ENCODE measurements at places on chromosomes 4 and X. TPM values are rescaled to one million over a fixed set of nuclear protein-coding genes. Genes with fewer than 3 reads are reported as not detected.

CSAG1 gene
- polyA plus RNA-seq = not detected

TASL gene
- 0.42 TPM for polyA plus RNA-seq

- no peak for DNase-seq
These were observed 199.3 kb downstream of the TMA16 start for GRCh38 chr4:163693776-163694175.

DNA sequence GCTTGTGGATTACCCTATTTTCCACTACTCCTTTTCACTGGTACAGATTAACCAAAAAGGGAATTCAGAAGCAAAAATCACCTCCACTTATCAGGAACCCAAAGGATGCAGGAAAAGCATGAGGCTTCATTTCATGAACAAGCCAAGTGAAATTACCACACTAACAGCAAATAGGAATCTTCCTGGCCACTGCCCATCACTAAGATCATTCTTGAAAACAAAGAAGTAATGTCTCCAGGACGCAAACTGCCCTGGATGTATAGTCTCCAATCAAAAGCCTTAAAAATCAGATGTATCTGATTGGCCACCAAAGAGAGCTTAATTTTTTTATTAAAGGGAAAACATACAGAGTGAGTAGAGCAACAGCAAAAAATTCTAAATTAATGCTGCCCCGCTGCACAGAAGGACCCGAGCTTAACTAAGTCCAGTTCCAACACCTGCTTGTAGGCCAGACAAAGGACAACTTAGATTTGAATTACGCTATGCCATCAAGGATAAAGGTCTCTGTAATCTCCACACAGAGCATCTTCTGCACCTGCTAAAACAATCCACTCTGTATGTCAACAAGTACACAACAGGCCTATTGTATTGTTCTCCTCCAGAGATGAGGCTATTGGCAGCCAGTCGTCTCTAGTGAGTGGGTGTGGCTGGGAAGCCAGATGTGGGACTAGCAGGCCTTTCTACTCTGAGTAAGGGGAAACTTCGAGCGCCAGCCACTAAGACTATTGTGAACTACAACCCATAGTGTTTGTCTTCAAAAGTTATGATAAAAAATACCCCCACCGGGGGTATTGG, 12.4 kb downstream of the ZDHHC9 start:
- no peak for DNase-seq

GRCh38 chrX:10615931-10616774, 4.2 kb downstream of the MID1 start:
- DNase-seq = no peak

DNA sequence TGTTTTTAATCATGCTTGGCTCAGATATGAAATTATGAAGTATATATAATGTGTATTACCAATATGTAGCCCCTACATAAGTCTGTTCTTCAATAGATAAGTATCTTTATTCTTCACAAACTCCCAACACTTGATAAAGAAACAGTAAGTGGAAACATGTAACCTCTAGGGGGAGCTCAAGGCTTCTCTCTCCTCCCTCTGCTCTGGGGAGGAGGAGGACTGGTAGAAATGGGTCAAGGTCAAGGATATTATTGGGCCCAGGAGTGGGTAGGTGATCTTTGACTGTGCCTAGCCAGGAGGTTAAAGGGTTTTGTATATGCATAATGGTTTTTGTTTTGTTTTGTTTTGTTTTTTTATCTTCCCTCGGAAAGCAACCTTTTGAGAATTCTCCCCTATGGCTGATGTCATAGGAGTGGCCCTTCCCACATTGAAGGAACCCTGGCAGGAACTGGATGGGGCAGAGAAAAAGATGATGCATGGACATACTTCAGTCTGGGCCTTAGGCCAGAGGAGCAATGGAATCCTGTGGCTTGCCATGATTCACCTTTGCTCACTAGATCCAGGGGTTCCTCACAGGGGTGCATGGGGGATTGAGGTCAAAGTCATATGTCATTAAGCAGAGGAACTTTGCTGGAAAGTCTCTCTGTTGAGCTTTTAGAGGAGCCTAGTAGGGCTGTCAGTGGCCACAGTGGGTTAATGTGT, 460.3 kb downstream of the MID1IP1 start:
- DNase-seq = peak; percentile 9

DNA sequence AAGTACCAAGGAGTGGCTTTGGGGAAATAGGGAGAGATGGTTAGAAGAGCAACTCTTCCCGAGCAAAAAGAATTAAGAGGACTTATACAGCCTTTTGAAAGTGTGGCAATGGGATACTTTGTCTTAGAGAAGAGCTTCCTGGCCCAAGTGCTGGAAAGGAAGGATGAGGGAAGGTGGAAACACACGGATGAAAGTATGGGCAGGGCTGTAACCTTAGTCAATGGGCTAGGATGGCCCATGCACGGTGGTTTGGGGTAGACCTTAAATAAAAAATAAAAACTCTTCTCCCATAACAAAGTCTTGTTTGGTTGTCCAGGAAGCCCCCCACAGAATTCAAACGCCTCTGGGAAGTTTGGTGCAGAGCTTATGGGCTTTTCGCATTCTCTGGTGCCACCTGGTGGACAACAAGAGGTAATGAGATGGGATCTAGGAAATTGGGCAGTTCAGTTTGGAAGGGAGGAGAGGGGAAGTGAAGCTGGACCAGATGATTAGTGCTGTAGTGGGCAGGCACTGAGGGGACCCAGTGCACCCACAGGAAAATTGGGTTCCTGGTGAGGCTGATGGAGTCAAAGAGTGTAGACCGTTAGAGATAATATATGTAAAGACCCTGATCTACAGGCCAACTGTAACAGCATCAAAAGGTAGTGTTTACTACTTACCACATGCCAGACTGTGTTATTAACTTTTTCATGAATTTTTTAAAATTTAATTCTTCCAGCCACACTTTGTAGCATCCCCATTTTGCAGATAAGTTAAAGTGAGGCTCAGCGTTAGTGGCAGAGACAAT, 13.8 kb upstream of the ENOX2 start:
- DNase-seq = peak; percentile 37

- no peak for DNase-seq
These were observed 12.2 kb upstream of the DUSP9 start for GRCh38 chrX:153634832-153635231.
